Activated naive CD4-positive, alpha-beta T cell (primary cell): ENCODE measurements at places on chromosomes 2 and 18.

DNA sequence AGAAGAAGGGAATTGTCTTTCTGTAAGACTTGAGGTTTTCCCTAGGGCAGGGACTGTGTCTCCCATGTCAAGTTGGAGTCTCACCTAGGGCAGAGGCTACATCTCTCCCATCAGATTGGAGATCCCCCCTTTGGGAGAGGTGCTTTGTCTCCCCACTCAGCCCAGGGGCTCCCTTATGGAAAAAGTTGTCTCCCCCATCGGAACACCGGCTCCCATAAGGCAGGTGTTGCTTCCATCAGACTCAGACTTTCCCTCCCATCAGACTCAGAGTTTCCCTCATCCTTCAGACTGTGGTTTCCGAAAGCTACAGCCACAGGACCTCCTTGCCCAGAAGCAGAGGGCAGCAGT is 5.8 kb downstream of the ANKRD53 start:
- no peak for DNase-seq

- no peak for DNase-seq
These were observed 122.3 kb upstream of the FHL2 start for GRCh38 chr2:105521176-105521575.

DNA sequence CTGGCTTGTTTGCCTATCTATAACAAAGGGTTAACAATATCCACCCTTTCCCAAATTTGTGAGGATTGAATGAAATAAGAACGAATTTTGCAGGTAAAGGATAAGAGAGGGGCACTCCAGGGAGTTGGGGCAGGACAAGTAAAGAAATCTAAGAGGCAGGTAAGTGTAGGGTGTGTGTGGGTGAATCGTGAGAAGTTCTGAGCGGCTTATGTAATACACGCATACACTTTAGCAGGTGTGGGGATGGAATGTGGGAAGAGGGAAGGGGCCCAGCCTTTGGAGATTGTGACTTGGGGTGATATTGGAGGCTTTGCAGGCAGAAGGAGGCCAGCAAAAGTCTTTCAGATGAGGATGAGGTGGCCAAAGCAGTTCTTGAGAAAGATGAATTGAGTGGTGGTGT is 83.2 kb upstream of the AQP4 start:
- DNase-seq, result no peak

- no peak for DNase-seq
These were observed 14.7 kb upstream of the IKZF2 start for GRCh38 chr2:213166109-213166508.

- DNase-seq, result no peak
These were observed 4.9 kb downstream of the ANTXR1 start for GRCh38 chr2:69017835-69018234.

DNA sequence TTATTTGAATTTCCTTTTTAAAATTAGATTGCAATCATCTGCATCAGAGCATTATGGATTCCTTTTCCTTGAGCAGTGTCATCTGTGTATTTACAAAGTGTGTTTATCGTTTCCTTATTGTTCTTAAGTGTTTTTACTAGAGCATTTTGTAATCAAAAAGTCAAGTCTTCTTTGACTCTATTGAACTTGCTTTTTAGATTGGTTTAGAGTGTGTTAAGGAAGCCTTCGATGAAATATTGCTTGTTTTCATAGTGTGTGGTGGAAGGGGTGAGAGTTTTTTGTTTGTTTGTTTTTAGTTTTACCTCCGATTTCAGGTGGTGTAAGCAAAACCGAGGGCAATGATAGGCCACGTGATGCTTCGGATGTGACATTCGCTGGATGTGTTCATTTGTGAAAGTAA is 45.7 kb downstream of the ARHGAP28 start:
- DNase-seq, result no peak

DNA sequence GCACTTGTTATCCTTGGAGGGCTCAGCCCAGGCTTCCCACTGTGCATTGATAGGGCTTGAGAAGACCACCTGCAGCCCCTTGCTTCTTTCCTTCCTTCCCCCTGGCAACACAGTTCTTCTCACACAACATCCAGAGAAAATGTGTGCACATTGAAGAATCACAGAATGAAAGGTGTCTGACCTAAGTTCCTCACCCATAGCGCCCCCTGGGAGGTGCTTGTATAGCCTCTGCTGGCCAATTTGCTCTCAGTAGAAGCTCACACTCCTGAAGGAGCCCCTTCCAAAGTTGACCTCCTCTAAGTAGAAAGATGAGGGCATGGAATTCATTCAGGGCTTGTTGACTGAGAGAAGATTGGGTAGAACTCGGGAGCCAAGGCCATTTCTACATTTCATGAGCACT is 758.4 kb upstream of the KLHL29 start:
- no peak for DNase-seq

GRCh38 chr2:122590524-122590923 is 835.1 kb downstream of the TSN start:
- DNase-seq, result no peak

DNA sequence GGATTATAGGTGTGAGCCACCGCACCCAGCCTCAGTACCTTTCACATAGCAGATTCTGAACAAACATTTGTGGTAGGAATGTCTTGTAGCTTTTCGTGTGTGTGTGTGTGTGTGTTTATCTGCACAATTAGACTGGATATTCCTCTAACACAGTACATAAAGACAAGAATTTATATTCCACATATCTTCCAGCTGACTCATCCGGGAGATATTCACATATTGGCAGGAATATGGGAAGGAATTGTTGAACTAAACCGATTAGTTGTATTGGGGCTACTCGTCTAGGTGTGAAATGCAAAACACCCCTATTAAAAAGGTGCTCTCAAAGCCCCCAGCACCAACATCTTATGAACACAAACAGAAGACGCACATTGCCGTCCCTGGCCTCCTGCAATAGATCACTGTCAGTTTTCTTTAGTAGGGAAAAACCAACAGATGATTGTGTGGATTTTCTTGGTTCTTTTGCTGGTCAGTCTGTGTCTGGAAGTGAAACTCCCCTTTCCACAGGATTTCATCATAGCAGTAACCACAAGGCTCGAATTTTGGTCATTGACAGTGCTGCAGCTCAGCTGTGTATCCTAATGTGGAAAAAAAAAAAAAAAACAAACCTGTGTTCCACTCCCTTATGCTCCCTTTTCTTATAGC is 208.5 kb upstream of the ACVR2A start:
- DNase-seq, result no peak

- no peak for DNase-seq
These were observed 51.7 kb upstream of the SMIM21 start for GRCh38 chr18:75478996-75479880.

- DNase-seq, result no peak
These were observed 36.3 kb downstream of the STAT4 start for GRCh38 chr2:191114403-191114886.

DNA sequence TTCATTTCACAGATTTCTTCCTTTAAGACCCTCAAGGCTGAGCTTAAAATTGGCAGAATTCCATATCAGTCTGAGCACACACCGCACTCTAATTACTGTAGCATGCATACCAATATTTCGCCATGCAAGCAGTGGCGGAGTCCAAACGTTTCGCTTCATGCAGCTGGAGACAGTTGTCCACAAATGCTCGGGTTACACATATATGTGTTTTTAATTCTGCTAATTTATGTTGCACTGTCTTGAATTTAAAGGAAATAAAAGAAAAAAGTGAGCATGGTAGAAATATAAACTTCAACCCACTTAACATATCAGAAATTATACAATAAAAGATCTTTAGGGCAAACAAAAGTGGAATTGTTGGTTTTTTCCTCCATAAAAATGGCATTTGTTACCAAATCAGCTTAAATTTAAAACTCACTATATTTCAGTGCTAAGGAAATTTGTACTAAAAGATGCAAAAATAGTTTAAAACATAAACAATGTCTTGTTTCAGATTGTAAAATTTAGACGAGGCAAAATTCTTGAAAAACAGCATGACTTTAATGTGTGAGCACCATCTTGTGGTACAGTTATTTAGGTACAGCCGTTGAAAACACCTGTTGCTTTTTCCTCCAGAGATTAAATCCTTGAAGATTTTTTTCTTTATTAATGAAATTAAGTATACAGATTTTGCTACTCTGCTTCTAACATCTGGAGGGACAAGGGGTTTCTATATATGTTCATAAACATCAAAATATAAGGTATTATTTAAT is 24.1 kb upstream of the KANSL1L start:
- no peak for DNase-seq

DNA sequence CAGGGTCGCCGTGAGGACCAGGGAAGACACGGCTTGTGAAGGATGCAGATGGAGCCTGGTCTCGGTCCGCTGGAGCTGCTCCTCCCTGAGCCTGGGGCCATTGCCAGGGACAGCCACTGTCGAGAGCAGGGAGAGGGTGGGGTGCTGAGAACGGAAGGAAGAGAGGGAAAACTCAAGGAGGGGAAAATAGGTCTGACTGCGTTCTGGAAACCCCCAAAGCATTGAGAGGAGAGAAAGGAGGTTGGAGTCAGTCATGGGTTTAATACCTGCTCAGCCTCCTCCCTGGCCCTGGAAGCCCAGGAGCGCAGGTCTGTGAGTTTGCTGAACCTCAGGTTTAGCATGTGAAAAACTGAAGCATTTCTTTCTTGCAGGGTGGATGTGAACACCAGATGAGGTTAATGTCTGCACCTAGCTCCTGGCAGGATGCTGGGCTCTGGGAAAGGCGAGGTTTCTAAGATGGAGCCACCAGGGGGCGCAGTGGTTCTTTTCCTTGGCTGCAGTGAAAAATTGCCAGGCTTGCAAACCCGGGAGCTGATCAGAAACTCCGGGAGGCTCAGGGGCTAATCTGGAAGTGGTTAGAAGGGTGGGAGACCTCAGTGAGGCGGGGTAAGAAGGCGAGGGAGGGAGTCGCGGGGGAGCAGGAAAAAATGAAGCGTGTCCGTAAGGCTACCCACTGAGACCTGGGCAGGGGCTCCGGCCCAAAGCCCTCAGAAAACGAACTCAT is 33.6 kb upstream of the RNF149 start:
- DNase-seq, result peak; percentile 59

DNA sequence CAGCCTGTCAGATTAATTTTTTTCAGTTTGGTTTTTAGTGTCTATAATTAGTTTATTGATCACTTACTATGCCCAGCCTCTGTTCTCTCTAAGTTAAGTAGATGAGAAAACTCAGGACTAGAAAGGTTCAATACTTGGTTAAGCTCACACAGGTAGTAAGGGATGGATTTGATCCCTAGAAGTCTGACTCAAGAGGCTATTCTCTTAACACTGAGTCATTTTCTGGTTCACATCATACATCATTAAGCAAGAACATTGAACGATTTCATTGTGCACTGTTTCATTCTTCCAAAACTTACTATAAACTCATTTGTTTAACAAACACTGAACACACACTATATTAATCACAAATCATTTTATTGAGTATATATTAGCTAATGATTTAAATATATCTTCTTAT is 54.1 kb upstream of the SLC38A11 start:
- no peak for DNase-seq

DNA sequence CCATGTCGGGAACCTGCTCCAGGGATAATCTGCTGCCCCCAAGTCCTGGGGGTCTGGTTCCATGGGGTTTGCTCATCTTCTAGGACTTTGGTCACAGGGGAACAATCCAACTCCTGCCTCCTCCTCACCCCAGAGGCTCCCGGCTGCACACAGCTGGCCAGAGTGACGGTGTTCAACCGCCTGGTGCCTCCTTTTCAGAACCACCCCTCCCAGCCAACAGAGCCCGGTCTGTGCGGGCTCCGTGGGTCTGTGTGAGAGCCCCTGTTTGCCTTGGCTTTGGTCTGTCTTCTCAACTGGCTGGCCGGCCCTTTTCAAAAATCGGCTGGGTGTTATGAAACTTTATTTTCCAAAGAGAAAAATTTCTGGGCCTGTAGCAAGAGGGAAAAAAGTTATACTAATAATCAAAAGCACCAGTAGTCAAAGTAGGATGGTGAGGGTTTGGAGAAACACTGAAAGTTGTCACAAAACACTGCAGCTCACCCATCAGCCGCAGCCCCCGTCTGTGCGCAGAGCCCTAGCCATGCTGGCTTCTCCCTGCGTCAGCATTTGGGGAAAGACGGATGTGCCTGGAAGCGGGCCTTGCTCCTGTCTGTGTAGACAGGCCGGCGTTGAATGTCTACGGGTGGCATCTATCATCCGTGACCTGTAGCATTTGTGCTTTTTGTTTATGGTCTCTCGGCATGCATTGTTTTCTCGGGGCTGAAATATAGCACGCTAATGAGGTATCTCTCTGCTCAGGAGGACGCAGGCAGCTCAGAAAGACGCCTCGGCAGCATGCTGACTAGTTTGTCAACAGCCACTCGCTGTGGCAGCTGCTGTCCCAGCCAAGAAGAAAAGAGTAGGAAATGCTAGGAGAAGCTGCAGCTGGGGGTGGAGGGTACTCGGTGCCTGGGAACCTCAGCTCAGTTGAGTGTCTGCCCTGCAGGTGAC is 138.6 kb downstream of the GLI2 start:
- DNase-seq, result no peak
